CD4-positive, alpha-beta T cell treated with Interleukin-4 for 4 hours (primary cell): ENCODE measurements at places on chromosomes 2 and 18.
A peak's percentile ranks its signal among the peaks of the same experiment; 100 is the strongest.

GRCh38 chr2:48781366-48781765, 25.8 kb upstream of the LHCGR start:
- no peak for DNase-seq

DNA sequence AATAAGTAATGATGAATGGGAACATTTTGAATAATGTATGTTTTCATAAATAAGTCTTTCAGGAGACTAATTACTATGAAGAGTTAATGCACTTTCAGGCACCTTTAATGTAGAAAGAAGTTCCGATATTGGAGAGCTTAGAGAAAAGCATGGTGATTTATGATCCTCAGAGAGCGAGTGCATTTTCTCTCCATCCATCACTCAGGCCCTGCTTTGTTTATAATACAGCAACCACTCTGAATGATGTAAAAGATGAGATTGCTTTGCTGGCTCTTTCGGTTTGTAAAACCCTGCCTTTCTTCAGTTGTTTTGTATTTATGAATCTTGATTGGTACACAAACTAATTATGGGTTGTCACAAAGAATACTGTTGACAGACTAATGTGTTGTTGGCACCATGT, 132.0 kb downstream of the NYAP2 start:
- no peak for DNase-seq

- DNase-seq = no peak
Observed at GRCh38 chr2:173394091-173394974, 39.7 kb downstream of the CDCA7 start.

DNA sequence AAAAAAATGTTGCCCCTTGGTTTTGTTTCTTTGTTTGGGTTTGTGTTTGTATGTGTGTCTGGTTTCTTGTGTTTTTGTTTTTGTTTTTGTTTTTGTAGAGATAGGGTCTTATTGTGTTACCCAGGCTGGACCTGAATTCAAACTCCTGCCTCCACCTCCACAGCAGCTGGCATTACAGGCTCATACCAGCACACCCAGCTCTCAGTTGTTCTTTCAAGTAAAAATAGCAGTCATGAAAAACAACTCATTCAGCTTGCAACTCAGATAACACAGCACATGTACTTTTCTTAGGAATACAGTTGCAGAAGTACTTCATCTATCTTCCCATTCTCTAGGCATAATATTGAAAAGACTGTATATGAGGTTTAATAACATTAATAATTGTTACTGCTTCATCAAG, 37.0 kb downstream of the ZC3H8 start:
- no peak for DNase-seq

GRCh38 chr2:234491281-234491680, 5.6 kb downstream of the ARL4C start:
- peak; percentile 80 for DNase-seq

- DNase-seq = no peak
Observed at GRCh38 chr18:10241579-10241978, 212.9 kb upstream of the APCDD1 start.

GRCh38 chr2:237720957-237721356, 77.6 kb upstream of the RBM44 start:
- DNase-seq = no peak

DNA sequence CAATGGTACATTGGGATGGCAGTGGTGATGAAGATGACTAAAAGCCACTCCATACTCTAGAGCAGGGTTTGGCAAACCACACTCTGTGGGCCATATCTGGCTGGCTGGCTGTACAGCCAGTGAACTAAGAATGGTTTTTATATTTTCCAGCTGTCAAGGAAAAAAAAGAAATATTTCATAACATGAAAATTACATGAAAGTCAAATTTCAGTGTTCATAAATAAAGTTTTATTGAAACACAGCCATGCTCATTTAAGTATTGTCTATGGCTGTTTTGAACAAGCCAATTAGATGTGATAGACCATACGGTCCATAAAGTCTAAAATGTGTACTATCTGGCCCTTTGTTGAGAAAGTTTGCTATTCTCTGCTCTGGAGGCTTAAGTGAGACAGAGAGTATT, 1.5 kb downstream of the TTC21B start:
- DNase-seq = no peak

DNA sequence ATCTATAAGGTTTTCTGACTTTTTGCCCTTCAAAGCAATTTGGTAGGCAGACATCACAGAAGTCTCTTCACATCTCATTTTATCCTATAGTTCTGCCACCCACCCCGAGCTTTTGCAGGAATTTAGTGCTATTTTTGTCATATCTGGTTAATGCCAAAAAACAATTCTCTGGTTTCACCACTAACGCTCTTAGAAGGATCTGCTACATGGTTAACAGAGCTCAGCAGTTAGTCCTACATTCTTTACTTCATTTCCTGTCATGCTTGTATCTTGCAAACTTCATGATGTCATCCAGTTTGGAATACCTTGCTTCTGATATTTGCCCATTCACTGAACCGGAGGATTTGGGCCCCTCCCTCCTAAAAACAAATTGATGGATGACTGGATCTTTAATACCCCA, 116.8 kb upstream of the SERPINE2 start:
- no peak for DNase-seq

GRCh38 chr2:232410238-232410900, 3.7 kb downstream of the ALPG start:
- DNase-seq = no peak

DNA sequence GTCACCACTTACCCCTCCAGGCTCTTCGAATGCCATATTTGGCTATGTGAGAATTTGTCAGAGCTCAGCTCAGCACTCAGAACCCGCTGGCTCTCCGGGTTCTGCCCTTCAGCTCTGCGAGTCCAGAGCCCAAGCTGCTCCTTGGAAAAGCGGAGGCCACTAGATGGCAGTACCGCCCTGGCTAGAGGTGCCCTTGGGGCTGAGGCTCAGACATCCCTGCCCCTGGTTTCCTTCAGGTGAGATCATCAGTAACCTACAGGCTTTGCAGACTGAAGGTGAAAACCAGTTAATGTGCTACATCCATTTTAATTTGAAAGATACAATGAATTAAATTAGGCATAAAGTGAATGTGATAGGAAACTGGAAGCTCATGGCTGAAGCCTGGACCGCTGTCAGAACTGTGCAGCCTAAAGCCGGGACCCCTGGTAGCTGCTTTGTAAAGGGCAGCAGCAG, 285.6 kb downstream of the AGAP1 start:
- peak; percentile 27 for DNase-seq

DNA sequence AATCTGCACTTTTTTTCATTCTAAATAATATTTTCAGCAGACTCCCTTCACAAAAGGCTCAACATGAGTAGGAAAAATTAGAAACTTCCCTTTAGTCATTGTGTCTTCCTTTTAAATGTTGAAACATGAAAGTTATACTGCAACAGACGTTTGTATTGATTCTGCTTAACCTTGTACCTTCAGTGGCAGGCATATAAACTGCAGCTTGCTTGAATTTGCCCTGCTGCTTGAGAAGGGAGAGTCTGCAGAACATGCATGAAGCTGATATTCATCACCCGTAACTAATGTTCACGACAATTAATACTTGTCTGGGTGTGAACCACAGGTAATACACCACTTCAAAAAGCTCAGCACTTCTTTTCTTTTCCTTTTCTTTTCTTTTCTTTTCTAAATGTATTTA, 294.7 kb upstream of the LRP1B start:
- no peak for DNase-seq

- DNase-seq = no peak
Observed at GRCh38 chr18:11823545-11823944, 27.7 kb upstream of the CHMP1B start.

- DNase-seq = no peak
Observed at GRCh38 chr2:109193807-109194619, 65.0 kb downstream of the SH3RF3 start.

- no peak for DNase-seq
Observed at GRCh38 chr18:79607361-79607952, 72.1 kb upstream of the CTDP1 start.

- DNase-seq = no peak
Observed at GRCh38 chr2:176139661-176140512, 10.4 kb downstream of the HOXD8 start.

- no peak for DNase-seq
Observed at GRCh38 chr2:42969231-42970150, 177.1 kb upstream of the HAAO start.
